Mesothelial cell of epicardium (in vitro differentiated cells): ENCODE measurements at places on chromosomes 5 and 9.

DNA sequence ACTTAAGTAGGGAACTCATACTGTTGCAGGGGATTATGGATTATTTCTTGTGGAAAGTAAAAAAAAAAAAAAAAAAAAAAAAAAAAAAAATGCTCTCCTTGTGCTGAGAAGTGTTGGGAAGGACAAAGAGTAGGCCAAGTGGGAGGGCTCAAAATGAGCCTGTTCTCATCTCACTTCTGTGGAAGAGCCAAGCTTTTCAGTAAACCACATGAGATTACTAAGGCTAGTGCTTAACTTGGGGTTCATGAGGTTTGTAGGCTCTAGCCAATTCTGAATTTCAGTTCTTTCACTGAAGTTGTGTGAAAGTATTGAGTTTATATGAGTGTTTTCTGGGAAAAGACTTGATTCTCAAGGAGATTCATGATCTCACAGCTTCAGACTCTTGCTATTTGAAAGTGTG lies 23.0 kb upstream of the CEP78 start:
- DNase-seq: no peak
- H3K27me3 ChIP-seq: peaks cover 10% of the 10 kb centered on the region
- H3K27ac ChIP-seq: no peak overlapping the region

DNA sequence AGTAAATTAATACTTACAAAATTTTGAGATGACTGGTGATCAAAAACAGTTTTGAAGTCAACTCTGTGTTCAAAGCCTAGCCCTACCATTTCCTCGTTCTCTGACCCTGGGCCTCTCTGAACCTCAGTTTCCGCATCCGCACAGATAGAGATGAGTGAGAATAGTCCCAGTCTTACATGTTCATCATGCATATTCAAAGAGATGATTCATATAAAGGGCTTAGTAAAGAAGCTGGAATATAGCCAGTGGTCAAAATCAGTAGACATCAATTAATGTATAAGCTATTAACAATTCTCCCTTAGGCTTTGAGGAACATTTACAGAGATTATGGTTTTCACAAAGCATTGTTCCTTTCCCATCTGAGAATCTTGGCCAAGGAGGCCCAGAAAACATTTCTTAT lies 250.6 kb downstream of the SPOCK1 start:
- no peaks in the 10 kb centered on the region for H3K36me3 ChIP-seq
- no peak for DNase-seq
- H3K27ac ChIP-seq: no peak overlapping the region
- peaks cover 45% of the 10 kb centered on the region for H3K27me3 ChIP-seq

DNA sequence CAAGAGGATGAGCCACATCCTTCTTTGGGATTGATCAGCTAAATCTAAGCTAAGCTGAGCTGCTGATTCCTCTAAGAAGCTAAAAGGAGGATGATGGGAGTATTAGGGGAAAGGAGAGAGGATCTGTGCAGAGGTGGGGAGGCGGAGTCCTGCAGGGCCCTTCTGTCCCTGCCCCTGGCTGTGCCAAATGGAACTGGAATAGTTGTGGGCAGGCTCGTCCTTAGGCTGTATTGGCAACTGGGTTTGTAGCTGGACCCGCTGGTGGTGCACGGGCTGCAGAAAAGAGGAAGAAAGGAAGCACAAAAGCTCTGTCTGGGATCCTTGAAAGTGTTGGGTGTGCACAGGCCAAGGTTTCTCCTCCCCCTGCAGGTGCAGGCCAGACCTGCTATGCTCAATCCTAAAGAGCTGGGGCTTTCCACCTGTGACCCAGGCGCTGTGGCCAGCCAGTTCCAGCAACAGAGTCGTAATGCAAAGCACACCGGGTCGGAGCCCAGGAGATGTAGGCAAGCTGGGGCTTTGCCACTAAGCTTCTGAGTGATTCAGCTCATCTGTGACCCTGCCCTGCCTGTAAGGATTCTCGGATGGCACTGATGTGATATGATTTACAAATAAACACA lies 9.8 kb downstream of the CLTB start:
- H3K27me3 ChIP-seq: no peaks in the 10 kb centered on the region
- H3K27ac ChIP-seq: no peak overlapping the region
- H3K4me3 ChIP-seq: no peak overlapping the region
- no peak for DNase-seq
- peaks cover 22% of the 10 kb centered on the region for H3K36me3 ChIP-seq

DNA sequence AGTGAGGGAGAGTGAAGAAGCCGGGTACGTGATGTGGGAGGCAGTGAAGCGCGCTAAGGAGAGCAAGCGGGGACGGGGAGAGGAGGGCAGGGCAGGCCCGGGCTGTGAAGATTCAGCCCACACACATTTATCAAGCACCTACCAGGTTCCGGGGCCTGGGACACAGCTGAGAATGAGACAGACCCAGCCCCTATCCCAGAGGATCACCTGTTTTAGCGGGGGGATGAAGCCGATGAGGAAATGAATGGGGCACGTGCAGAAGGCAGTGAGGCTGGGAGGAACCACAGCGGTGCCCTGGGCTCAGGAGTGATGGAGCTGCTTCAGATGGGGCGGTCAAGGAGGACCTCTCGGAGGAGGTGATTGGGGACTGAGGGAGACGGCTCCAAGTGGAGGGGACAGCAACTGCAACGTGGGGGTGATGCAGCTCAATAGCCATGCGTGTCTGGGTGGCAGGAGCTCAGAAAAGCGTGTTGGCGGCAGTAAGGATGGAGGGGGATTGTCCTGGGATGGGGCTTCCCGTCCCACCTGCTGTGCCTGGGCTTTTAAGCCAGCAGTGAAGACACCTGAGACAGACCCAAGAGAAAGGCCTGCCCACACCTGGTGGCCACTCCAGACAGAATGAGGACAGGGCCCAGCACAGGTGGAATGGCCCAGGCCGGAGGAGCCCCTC lies 77.5 kb upstream of the UNC5A start:
- no peak overlapping the region for H3K27ac ChIP-seq
- peaks cover 62% of the 10 kb centered on the region for H3K27me3 ChIP-seq
- no peaks in the 10 kb centered on the region for H3K36me3 ChIP-seq
- peaks cover 10% of the 10 kb centered on the region for H3K4me1 ChIP-seq
- H3K4me3 ChIP-seq: no peak overlapping the region
- peak; percentile 8 for DNase-seq

DNA sequence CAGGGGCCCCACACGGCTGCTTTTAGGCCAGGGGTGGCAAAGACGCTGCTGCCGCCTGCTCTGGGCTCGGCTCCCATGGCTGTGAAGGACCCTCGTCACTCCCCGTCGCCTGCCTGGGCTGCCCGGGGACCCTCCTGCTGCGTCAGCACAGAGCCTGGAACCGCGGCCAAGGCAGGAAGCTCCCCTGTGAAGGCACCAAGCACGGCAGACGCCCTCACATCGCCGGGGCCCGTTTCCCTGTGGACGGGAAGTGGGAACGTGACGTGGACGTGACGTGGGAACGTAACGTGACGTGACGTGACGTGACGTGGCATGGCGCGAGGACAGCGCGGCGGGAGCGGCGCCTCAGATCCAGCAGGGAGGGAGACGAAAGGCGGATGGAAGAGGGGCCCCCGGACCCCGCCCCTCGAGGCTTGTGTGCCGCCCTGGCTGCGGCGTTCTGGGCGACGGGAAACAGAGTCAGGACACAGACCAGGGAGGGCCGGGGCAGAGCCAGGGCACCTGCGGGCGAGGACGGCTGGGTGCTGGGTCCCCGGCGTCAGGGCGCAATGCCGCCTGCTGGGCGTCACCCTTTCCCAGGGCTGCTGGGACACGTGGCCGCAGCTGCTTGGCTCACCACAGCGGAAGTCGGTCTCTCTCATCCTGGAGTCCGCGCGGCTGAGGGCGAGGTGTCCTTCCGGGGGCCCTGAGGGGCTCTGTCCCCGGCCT lies 53.1 kb downstream of the MRPL36 start:
- no peak for DNase-seq
- H3K36me3 ChIP-seq: peaks cover 5% of the 10 kb centered on the region
- peaks cover 21% of the 10 kb centered on the region for H3K27me3 ChIP-seq

DNA sequence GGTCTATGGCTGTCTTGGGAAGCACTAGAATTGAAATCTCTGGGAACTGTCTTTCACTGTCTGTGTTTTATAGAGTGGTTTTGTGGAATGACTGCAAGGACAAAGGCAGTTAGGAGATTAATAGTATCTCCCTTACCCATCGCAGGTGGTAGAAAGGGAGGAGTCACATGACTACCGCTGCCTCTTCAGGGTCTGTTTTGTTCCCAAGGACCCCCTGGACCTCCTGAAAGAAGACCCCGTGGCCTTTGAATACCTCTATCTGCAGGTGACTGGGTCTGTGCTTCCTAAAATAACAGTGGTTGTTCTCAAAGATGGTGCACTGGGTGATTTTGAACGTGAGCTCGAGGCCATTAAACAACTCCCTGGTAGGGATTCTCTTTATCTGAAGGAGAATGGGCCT lies 22.8 kb upstream of the TRMT10B start:
- H3K27me3 ChIP-seq: peaks cover 36% of the 10 kb centered on the region
- no peaks in the 10 kb centered on the region for H3K36me3 ChIP-seq
- no peak overlapping the region for H3K27ac ChIP-seq
- H3K4me3 ChIP-seq: no peak overlapping the region
- DNase-seq: no peak
- peaks cover 7% of the 10 kb centered on the region for H3K4me1 ChIP-seq

GRCh38 chr5:90473396-90474234 lies 956 bp downstream of the MBLAC2 start:
- H3K4me3 ChIP-seq: peak overlapping the region; percentile 93
- peak; percentile 55 for DNase-seq
- H3K27ac ChIP-seq: peak overlapping the region; percentile 91
- peaks cover 26% of the 10 kb centered on the region for H3K4me1 ChIP-seq
- H3K27me3 ChIP-seq: peaks cover 5% of the 10 kb centered on the region

DNA sequence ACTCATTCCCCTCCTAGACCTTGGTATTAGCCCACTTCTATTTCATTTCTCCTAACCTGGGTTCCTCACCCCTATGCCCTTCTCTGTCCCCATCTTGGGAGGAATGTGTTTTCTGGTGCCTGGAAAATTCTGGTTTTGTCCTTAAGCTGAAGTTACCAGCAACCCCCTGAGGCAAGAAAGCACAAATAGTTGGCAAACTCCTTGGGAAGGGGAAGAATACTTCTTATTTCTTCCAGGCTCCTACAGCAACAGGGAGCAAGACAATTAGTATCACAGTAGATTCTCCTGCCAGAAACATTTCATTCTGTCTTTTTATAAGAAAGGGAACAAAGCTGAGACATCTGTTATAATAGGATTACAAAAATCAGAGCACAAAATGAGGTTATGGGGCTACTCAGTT lies 142.5 kb downstream of the SNCAIP start:
- no peaks in the 10 kb centered on the region for H3K27me3 ChIP-seq
- no peak for DNase-seq
- peak overlapping the region; percentile 83 for H3K27ac ChIP-seq
- H3K4me3 ChIP-seq: no peak overlapping the region

- H3K36me3 ChIP-seq: no peaks in the 10 kb centered on the region
- H3K27ac ChIP-seq: no peak overlapping the region
Measured at GRCh38 chr9:91180930-91181268, 180.8 kb downstream of the AUH start.

GRCh38 chr9:36818965-36819870 lies 214.8 kb downstream of the PAX5 start:
- H3K4me3 ChIP-seq: peak overlapping the region; percentile 56
- H3K4me1 ChIP-seq: peaks cover 25% of the 10 kb centered on the region
- H3K27me3 ChIP-seq: peaks cover 91% of the 10 kb centered on the region

DNA sequence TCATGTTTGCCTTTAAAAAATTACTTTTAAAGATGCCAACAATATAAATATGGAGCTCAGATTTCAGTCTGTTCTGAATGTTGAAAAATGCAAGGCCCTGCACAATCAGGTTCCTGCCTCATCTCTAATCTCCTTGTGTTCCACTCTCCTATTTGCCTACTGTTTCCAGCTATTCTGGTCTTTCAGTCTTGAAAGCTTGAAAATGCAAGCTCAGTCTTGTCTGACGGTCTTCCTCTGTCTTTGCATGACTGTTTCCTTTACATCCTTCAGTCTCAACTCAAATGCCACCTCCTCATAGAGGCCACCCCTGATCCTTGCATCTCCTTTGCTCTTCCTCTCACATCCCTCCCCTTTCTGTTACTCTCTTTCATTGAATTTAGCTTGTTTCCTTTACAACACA lies 354.9 kb downstream of the KIF4B start:
- no peaks in the 10 kb centered on the region for H3K27me3 ChIP-seq
- H3K36me3 ChIP-seq: no peaks in the 10 kb centered on the region
- no peaks in the 10 kb centered on the region for H3K4me1 ChIP-seq

GRCh38 chr9:125620216-125620615 lies 86.8 kb downstream of the MAPKAP1 start:
- peaks cover 11% of the 10 kb centered on the region for H3K36me3 ChIP-seq
- no peak overlapping the region for H3K27ac ChIP-seq

GRCh38 chr5:97224112-97224750 lies 41.2 kb upstream of the RIOK2 start:
- no peaks in the 10 kb centered on the region for H3K36me3 ChIP-seq
- H3K27me3 ChIP-seq: no peaks in the 10 kb centered on the region
- H3K27ac ChIP-seq: no peak overlapping the region
- no peaks in the 10 kb centered on the region for H3K4me1 ChIP-seq

GRCh38 chr5:83528439-83528769 lies 56.9 kb downstream of the VCAN start:
- no peaks in the 10 kb centered on the region for H3K27me3 ChIP-seq
- peaks cover 8% of the 10 kb centered on the region for H3K36me3 ChIP-seq
- peaks cover 9% of the 10 kb centered on the region for H3K4me1 ChIP-seq
- no peak for DNase-seq
- H3K4me3 ChIP-seq: no peak overlapping the region

DNA sequence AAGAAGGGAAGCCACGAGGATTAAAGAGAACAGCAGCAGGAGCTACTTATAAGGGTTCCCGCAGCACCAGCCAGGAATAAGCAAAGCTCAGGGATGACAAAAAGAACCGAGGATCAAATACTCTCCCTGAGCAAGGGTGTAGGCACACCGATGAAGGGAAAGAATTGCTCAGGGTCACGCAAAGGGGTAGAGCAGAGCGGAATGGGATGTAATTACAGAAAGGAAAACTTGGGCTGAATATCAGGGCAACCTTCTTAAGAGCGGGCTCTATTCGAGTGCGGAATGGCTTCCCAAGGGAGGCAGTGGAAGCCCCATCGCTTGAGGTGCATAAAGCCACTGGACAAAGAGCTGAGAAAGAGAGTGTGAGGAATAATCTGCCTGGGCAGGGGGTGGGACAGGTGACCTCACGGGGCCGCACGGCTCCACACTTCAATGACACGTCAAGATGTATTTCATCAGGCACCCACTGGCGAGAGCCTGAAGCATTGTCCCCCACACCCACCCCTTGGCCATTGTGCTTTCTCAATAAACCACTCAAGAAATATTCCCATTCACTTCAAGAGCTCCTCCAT lies 162.2 kb downstream of the EBF1 start:
- H3K4me3 ChIP-seq: no peak overlapping the region
- no peak for DNase-seq
- H3K27me3 ChIP-seq: peaks cover 76% of the 10 kb centered on the region
- no peak overlapping the region for H3K27ac ChIP-seq
